ENCODE measurements at places on chromosomes 7 and 10.

GRCh38 chr7:112411186-112411795 lies 39.0 kb upstream of the IFRD1 start:
- DNase-seq = no peak

GRCh38 chr10:50536617-50537240 lies 87.0 kb downstream of the SGMS1 start:
- no peak for DNase-seq

GRCh38 chr10:42482411-42482810 lies 156.0 kb downstream of the ZNF33B start:
- no peak for DNase-seq

GRCh38 chr7:135193615-135194081 lies 17.7 kb downstream of the WDR91 start:
- no peak for DNase-seq

- DNase-seq = no peak
Observed at GRCh38 chr10:22784668-22785067, 70.3 kb upstream of the PIP4K2A start.

GRCh38 chr10:91884536-91884935 lies 24.8 kb downstream of the FGFBP3 start:
- no peak for DNase-seq

DNA sequence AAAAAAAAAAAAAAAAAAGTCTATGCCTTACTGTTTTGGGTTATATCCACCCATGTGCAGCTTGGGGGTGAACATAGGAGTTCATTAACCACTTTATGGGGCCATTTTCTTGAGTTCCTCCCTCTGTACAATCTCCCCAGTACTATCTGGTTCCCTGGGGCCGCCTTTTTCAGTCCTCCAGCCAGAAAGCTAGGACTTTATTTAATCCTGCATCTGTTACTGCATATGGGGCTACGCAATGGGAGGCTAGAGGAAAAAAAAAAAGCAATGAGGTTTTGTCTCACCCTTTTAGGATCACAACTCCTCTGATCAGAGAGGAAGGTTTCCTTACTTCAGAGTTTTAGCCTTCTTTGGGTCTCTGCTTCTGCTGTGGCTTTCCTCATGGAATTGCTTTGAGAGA lies 51.0 kb downstream of the BTRC start:
- no peak for DNase-seq

GRCh38 chr7:45176091-45176490 lies 18.5 kb downstream of the RAMP3 start:
- no peak for DNase-seq

DNA sequence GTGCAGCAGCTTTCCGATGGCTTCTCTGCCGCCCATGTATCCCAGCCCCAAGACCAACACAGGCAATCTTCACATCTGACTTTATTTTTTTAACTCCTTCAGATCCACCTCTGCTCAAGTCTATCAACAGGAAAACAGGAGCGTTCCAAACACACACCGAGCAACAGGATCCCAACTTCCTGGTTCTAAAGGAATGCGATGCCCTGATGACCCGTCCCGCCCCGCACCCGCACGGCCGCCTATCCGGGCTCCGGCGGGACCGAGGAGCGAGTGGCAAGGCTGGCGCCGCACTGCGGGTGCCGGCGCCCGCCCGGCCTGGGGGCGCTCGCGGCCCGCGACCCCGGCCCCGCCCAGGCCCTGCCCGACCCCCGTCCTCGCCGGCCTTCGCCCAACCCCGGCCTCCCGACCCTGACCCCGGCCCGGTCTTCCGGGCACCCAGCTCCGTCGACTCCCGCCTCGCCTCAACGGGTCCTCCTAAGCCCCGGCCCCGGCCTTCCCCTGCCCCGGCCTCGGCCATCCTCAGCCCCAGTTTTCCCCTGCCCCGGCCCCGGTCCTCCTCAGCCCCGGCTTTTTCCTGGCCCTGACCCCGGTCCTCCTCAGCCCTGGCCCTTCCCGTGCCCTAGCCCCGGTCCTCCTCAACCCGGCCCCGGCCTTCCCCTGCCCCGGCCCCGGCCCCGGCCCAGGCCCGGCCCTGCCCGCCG lies 730 bp downstream of the LARP4B start:
- peak; percentile 40 for DNase-seq

GRCh38 chr7:73829505-73829904 lies 1.3 kb upstream of the CLDN4 start:
- DNase-seq = no peak

DNA sequence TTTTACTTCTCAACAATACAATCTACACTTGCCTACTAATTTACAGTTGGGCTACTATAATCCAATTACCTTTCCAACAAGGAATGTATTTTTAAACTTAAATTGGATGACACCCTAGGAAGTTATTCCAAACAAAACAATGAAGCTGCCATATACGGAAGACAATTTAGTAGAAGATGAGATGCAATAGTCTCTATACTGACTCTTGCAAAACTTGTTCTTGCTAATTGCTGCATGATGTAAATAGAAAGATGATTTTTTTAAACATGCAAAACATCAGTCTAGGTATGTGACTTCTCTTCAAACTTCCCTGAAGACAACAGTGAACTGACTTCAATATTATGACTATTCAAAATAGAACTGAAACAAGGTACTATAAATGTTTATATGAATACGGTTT lies 17.6 kb downstream of the NT5C3A start:
- no peak for DNase-seq

- DNase-seq = no peak
Observed at GRCh38 chr10:5588603-5589002, 63.8 kb downstream of the CALML3 start.
